ENCODE measurements at places on chromosomes 16 and 17.

DNA sequence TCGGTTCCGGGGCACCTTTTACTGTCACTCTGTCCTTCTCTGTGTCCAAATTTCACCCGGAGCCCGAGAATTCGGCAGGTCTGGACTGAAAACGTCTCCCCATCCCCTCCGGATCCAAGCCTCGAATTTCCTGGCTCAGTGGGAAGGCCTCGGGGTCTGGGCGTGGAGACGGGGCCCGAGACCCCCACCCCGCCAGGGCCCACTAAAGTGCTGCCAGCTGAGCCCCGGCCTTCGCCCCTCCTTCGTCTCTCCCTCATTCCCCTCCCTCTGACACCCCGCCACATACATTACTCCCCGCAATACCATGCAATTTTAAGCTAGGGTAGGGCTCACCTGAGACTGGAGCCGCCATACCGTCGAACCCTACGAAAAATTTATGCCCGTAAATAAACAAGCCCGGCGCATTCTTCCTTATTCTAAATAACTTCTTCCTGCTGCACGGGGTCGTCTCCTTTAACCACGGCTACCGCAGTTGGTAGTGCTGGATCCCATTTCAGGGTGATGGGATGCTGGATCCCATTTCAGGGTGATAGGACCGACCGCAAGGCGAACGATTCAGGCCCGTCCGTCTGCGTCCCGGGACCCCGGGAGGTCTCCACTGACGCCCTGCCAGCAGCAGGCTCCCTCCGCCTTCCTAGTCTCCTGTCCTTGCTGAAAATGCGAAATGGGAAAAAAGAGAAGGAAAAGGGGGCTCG lies 4.4 kb upstream of the OR1F1 start:
- no peak for DNase-seq

- no peak for DNase-seq
These were observed 69.0 kb upstream of the AMZ2 start for GRCh38 chr17:68178831-68179230.

- no peak for DNase-seq
These were observed 249.1 kb downstream of the C16orf95 start for GRCh38 chr16:87067836-87068761.

- no peak for DNase-seq
These were observed 36.1 kb downstream of the HNF1B start for GRCh38 chr17:37708616-37709212.

GRCh38 chr16:2848933-2849725 lies 8.8 kb downstream of the PRSS22 start:
- DNase-seq, result no peak

GRCh38 chr17:48589831-48590606 lies at the start of gene HOXB3:
Gene HOXB3, minus strand, starts transcription at chr17:48590241. Its CDS starts 37,767 bp downstream, at chr17:48552474.
- DNase-seq, result no peak

DNA sequence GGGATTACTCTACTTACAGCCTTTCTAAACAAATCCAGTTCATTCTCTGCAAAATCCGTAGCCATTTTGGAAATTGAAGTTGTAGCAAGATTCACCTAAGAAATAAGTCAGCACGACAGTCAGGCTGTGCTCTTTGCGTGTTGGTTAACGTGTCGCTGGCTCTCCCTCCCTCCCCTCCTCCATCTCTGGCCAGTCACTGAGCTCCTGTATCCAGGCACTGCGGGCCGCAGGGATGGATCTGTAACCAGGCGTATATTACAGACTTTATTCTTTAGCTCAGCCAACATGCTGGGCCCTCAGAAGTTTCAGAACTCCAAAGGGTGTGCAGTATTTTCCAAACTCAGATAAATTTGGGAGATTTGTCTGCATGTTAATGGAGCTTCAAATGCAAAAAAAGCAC lies 30.8 kb downstream of the KDM8 start:
- no peak for DNase-seq

- no peak for DNase-seq
These were observed 54.8 kb upstream of the SEC14L1 start for GRCh38 chr17:77085926-77086432.

GRCh38 chr16:57118461-57119084 lies 26.2 kb downstream of the CPNE2 start:
- DNase-seq, result no peak

All from germinal center (tissue), 1 donor.